Breast epithelium (tissue), 4 donors: ENCODE measurements at places on chromosomes 7 and 10.
A peak's percentile ranks its signal among the peaks of the same experiment; 100 is the strongest.

GRCh38 chr10:517241-517830 is 172.1 kb downstream of the DIP2C start:
- H3K27me3 ChIP-seq, result no peaks in the 10 kb centered on the region
- peaks cover 4% of the 10 kb centered on the region for H3K4me1 ChIP-seq
- no peak overlapping the region for H3K4me3 ChIP-seq
- H3K27ac ChIP-seq, result no peak overlapping the region
- no peak for DNase-seq

- no peak for DNase-seq
- no peaks in the 10 kb centered on the region for H3K27me3 ChIP-seq
- no peaks in the 10 kb centered on the region for H3K4me1 ChIP-seq
- no peaks in the 10 kb centered on the region for H3K36me3 ChIP-seq
- peak overlapping the region; percentile 84 for H3K4me3 ChIP-seq
- H3K27ac ChIP-seq, result peak overlapping the region; percentile 86
Measured at GRCh38 chr7:70696201-70696754, 435.7 kb upstream of the GALNT17 start.

DNA sequence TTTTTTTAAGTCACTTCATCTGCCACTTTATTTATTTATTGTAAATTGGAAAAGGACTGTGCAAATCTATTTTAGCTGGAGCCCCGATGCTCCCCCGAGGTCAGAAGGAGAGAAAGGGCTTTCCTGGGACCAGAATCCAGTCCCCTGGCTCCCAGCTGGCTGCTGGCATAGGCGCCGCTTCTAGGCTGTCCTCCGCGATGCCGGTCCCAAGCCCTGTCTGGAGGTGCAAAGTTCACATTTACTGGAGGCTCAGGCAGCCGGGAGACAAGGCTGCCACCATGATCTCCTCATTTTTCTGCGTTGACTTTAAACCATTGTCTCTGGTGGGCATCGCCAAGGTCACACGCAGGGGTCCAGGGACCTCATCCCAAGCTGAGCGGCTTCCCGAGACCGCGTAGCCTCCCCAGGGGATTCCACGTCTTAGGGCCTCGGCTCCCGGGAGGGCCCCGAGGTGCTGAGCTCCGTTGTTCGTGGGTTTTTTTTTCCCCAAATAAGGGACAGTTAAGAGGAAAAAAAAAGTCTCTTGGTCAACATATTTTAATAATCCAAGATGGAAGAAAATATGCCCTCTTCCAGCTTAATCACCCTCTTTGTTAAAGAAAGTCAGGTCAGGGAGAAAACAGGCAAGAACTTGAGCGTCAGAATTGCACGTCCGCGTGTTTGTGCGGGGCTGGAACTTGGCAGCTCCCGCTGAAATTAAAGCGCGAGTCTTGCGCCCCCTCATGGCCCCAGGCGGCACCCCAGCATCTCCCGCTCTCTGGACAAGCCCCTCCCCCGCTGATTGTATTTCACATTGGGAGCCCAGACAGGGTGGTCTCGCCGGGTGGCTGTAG is 11.9 kb downstream of the RGR start:
- H3K4me1 ChIP-seq, result no peaks in the 10 kb centered on the region
- peak overlapping the region; percentile 19 for H3K4me3 ChIP-seq
- no peaks in the 10 kb centered on the region for H3K36me3 ChIP-seq
- DNase-seq, result no peak
- no peak overlapping the region for H3K27ac ChIP-seq
- H3K27me3 ChIP-seq, result no peaks in the 10 kb centered on the region

DNA sequence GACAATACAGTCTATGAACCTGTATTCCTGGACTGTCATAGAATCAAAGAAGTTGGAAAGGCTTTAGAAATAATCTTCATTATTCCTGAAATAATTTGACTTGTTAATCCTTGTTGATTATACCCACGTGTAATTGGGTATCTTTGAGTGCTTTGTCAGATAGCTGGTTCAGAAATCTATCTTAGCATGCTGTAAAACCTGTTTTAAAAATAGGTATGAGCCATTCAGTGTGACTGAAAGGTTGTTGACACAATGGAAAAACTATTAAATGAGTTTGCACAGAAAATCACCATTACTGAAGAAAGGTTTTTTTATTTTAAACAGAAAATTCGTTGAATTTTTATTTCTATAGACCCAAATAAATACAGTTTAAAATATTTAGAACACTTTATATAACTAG is 38.7 kb downstream of the PHTF2 start:
- no peaks in the 10 kb centered on the region for H3K4me1 ChIP-seq
- no peaks in the 10 kb centered on the region for H3K36me3 ChIP-seq
- DNase-seq, result no peak
- no peak overlapping the region for H3K27ac ChIP-seq
- no peaks in the 10 kb centered on the region for H3K27me3 ChIP-seq

DNA sequence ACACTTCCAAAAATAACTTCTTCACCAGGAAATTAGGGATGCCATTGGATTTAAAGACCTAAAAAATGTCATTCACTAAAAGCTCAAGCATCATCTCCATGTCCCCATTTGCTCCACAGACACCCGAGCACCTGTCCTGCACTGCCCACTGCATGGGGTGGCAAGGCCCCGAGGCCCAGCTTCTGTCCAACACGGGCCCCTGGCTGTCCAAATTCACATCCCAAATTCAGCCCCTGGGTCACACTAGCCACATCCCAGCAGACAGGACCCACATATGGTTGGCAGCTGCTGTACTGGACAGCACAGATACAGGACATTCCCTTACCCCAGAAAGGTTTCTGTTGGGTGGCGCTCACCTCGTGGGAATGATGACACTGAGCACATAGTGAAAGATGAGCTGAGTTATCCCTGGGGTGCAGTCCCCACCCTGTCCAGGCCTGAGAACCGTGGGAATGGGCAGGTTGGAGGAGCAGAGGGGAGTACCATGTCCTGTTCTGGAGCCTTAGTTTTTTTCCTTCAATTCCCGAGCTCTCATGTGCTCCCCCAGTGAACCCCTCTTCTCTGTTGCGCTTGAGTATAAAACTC is 55.3 kb downstream of the CSGALNACT2 start:
- H3K4me3 ChIP-seq, result no peak overlapping the region
- DNase-seq, result no peak
- H3K27ac ChIP-seq, result no peak overlapping the region
- no peaks in the 10 kb centered on the region for H3K27me3 ChIP-seq

- no peaks in the 10 kb centered on the region for H3K4me1 ChIP-seq
- no peaks in the 10 kb centered on the region for H3K36me3 ChIP-seq
- H3K4me3 ChIP-seq, result no peak overlapping the region
- no peak for DNase-seq
- no peaks in the 10 kb centered on the region for H3K27me3 ChIP-seq
Measured at GRCh38 chr10:110285501-110285900, 19.2 kb downstream of the SMNDC1 start.
